Coronary artery (tissue), 2 donors: ENCODE measurements at places on chromosomes 3 and 15.

- DNase-seq, result no peak
These were observed 3.1 kb downstream of the MYLK start for GRCh38 chr3:123880998-123881561.

- no peak for DNase-seq
These were observed 23.5 kb upstream of the ARPIN start for GRCh38 chr15:89936051-89936785.

DNA sequence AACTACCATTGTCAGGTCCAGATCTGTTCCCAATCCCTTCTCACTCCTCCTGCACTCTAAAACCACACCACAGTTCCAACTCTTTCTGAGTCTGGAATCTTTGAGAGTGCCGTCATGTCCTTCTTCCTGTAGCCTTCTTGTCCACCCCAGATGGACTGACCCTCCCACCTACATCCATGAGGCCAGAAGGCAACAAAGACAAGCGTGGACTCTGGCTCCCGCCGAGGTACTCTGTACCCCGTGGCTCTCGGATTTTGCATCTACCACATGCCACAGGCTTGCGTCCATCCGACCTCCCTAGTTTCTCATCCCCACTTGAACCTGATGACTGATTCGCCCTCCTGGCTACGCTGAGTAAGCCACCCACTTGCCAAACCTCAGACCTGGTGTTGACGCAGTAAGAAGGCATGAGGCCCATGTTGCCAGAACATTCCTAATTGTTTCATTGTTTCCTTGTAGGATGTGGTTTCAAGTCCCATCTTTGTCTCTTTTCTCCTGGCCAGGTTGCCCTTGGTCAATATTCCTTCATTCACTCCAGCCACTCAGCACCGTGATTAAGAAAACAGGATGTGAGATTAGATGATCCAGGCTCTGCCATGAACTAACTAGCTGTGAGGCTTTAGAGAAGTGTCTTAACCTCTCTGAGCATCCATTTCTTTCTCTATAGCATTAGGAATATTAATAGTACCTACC, 1.1 kb upstream of the ZBTB38 start:
- DNase-seq, result peak; percentile 78

- no peak for DNase-seq
These were observed 485.8 kb upstream of the PROK2 start for GRCh38 chr3:72270730-72271129.

DNA sequence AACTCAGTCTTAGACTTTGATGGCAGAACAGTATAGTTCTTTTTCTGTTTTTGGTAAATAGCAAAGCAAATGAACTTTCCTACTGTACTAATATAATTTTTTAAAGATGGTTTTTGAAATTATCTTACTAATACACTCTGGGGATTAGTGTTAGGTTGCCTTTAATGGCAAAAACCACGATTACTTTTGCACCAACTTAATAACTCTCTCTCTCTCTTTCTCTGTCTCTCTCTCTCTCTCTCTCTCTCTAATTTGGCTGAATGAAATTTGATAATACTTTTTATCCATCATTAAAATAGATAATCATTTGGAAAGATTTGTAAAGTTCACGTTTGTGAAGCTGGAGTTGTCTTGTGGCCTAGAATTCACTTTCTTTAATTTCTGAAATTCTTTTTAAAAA, 257.8 kb downstream of the LPP start:
- DNase-seq, result no peak

- no peak for DNase-seq
These were observed 16.2 kb upstream of the ABI3BP start for GRCh38 chr3:101009386-101009785.

DNA sequence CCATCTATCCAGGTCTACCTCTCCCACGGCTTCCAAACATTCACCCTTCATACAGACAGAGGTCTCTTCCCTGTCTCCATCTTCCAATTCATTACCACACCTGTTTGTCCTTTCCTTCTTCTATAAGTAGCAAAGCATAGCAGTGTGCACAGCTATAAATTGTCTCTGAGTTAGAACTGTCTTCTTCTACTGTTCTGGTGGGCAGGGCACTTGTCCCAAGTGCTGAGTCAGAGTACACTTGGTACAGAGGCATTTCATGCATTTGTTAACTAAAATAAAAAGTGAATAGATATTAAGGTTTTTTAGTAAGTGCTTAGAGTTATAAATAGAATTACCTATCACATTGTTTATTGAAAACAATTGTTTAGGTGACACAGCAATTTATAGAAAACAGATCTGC, 150.1 kb upstream of the CCDC54 start:
- no peak for DNase-seq

- DNase-seq, result no peak
These were observed 40.8 kb upstream of the THBS1 start for GRCh38 chr15:39539973-39540558.

GRCh38 chr3:161854232-161854771, 357.7 kb downstream of the OTOL1 start:
- DNase-seq, result no peak

DNA sequence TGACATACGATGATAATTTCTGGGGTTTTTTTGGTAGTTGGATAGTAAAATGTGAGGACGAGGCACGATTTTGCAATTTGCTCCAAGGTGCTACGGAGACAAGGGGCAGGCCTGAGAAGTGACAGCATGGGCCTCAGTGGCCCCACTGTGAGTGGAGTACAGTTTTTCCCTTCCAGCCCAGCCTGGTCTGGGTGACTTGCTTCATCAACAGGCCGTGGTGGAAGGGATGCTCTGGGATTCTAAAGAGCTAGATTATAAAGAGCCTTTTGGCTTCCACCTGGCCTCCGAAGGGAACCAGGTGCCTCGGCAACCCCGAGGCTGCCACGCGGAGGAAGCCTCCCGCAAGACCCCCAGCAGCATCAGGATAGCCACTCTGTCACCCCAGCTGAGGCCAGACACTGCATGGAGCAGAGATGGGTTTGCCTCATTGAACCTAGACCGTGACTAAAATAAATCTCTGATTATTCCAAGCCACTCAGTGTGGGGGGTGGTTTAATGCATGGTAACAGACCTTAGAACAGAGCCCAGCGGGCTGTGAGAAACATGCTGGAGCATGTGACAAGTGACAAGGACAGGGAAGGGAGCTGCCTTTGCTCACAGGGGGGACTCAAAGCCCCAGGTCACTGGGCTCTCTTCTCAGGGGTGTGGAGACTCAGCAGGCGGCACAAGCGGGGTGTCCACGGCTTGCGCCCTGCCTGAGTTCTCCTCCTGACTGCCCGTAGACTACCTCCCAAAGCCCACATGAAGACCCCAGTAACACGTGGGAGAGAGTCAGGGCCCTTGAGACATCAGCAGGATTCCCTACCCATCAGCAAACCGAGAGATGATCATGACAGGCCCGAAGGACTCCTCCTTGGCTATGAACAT, 22.6 kb upstream of the SLC41A3 start:
- DNase-seq, result peak; percentile 69

DNA sequence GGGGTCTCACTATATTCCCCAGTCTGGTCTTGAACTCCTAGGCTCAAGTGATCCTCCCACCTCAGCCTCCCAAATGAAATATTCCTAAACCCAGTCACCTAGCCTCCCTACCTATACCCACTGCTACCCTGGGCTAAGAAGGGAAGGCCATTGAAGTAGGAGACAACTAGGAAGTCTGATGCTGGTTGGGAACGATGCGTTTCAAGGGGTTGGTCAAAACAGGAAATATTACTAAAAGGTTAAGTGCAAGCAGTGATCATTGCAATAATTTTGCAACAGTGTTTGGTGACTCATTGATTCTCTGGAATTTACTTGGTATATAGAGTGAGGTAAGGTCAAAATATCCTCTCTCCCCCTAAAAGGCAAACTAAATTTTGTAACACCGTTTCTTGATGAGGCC, 4.6 kb upstream of the UQCRC1 start:
- DNase-seq, result no peak

DNA sequence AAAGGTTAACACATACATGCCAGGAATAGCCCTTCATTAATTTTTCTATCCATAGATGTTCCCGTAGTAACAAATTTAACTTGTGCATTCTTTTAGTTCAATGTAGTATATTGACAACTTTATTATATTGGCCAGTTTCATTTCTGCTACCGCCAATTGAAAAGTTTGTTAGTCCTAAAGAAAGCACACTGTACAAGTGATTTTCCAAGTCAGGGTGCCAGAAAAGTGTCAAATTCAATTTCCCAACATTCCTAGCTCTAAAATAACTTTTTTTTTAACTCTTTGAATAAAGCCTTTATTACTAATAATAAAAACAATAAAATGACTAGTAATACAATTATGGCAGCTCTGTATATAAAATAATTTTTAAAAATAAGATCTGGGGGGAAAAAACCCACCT, 68.9 kb downstream of the IMPG2 start:
- no peak for DNase-seq

GRCh38 chr3:189186101-189186500, 14.3 kb downstream of the TPRG1 start:
- no peak for DNase-seq

GRCh38 chr3:124117486-124117885, 125.6 kb upstream of the ROPN1 start:
- no peak for DNase-seq

- DNase-seq, result no peak
These were observed 8.3 kb upstream of the PIGZ start for GRCh38 chr3:196976941-196977340.
